ENCODE measurements at places on chromosomes 13 and 19.

DNA sequence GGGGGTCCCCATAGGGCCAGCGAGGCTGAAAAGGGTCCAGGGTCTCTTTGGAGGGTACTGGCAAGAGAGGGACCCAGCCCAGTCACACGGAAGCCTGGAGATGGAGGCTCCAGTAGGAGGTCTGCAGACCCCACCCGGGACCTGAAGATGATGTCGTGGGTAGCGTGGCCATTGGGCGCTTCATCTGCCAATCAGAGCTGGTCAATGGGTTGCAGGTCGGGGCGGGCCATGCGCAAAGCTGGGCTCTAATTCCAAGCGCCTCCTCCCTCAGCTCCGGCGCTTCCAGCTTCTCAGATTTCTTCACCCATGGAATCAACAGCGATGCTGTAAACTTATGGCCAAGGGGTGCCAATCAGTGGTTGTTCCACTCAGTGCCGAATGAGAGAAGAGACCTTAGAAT lies 10.9 kb downstream of the SIGLEC12 start:
- no peak for DNase-seq

DNA sequence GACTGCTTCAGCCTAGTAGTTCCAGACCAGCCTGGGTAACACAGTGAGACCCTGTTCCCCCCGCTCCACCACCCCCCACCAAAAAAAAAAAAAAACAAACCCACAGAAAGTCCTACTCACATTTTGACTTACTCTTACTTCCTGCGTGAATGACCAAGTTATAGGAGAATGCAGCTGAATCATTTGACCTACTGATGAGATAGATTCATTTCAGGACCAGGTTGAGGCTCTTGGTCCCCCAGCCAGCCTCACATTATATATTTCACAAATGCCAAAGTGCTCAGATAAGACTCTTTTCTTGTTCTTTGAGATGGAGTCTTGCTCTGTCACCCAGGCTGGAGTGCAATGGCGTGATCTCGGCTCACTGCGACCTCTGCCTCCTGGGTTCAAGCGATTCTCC lies 70.2 kb downstream of the KLF5 start:
- DNase-seq, result no peak

DNA sequence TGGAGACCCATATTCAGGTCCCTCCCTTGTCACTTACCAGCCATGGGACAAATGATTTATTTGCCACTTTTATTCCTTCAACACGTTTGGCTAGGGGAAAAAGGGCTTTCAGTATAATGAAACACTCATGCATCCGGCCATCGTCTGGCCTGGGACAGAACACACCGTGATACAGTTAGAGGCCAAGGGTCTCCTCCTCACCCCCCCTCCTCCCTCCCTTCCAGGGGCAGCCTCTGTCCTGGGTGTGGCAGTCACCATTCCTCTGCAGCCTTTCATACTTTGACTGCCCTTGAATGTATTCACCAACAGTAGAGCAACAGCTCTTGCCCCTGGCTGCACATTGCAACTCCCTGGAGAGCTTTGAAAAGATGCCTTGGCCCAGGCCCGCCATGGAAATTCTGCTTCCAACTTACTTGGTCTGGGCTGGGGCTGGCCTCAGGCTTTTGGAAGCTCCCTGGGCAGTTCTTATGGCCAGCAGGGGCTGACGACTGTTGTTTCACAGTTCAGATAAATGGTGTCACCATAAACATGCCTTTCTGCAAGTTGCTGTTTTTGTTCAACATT lies 3.0 kb downstream of the PAK4 start:
- DNase-seq, result no peak

GRCh38 chr13:97225533-97225932 lies 3.4 kb downstream of the MBNL2 start:
- DNase-seq, result no peak

DNA sequence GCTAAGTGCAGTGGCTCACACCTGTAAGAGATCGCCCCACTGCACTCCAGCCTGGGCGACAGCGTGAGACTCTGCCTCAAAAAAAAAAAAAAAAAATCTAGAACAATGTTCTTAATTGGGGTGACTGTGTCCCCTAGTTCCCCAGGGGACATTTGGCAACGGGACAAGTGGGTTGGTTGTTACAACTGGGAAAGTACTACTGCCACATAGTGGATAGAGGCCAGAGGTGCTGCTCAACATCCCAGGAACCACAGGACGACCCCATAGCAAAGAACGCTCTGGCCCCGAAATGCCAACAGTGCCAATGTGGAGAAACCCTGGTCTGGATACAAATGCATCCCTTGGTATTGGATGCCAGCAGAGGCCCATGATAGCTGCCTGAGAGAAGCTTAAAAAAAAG lies 11.8 kb downstream of the NLRP12 start:
- DNase-seq, result no peak

DNA sequence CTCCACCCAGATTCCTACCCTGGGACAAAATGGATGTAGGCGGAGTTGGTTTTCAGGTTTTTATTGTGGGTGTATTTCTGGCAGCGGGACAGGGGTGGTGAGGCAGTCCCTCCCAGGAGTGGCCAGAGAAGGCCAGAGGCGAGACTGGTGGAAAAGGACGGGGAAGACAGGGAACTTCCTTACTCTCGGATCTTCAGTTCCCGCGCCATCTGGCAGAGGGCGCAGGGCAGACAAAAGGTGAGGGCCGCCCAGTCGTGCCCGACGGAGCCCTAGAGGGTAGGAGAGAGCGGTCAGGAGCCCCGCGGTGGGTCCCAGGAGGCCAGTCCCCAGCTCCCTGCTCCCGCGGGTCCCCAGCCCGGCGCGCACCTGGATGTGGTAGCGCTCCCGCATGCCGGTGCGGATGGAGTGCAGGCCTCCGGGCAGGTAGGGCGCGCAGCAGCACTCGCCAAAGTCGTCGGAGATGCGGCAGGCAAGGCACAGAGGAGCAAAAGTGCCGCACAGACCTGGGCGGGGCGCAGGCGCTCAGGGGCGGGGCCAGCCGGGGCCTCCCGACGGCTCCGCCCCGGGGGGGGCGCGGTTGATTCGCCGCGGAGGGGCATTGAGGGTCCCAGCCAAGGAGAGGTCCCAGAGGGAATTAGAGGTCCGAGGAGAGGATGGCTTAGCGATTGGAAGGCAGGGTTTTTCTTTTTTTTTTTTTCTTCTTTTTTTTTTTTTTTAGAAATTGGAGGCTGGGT lies 3.0 kb downstream of the CNFN start:
- DNase-seq, result peak; percentile 16
